Right lobe of liver (tissue), 6 donors: ENCODE measurements at places on chromosomes 4 and X.

DNA sequence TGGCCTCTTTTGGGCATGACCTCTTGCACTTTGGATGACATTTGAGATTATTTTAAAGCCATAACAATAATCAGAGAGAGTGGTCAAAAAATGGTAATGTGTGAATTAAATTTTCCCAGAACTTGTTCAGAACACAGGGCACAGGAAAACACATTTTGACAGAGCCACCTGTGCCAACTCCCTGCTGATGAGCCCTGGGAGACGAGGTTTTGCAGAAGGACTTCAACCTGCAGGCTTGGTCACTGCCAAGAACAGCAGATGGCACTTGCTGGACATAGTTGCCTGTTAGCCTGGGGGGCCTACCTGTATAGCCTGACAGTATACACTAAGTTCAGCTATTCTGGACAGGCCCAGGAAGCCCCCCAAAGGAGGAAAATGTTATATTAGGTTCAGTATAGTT is 277.8 kb upstream of the EMCN start:
- no peak overlapping the region for H3K27ac ChIP-seq
- H3K36me3 ChIP-seq = no peaks in the 10 kb centered on the region
- H3K4me1 ChIP-seq = no peaks in the 10 kb centered on the region
- H3K27me3 ChIP-seq = no peaks in the 10 kb centered on the region

DNA sequence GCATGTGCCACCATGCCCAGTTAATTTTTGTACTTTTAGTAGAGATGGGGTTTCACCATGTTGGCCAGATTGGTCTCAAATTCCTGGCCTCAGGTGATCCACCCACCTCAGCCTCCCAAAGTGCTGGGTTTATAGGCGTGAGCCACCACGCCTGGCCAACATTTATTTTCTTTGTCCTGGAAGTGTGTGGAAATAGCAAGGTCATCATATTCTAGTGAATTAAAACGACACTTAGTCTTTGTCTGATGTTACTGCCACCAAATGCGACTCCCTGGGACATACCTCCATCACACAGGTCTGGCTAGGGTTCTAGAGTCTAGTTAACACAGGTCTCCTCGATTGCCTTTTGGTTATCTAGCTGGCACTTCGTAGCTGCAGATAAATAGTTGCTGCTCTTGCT is 203.1 kb downstream of the AASDH start:
- H3K27ac ChIP-seq = no peak overlapping the region
- no peak overlapping the region for H3K4me3 ChIP-seq
- H3K36me3 ChIP-seq = no peaks in the 10 kb centered on the region

- no peaks in the 10 kb centered on the region for H3K27me3 ChIP-seq
- H3K27ac ChIP-seq = no peak overlapping the region
- no peak for DNase-seq
- H3K4me1 ChIP-seq = no peaks in the 10 kb centered on the region
- H3K36me3 ChIP-seq = no peaks in the 10 kb centered on the region
Measured at GRCh38 chr4:118113220-118113619, 78.9 kb downstream of the NDST3 start.

GRCh38 chr4:120718979-120719566 is 203.5 kb downstream of the PRDM5 start:
- no peak for DNase-seq
- no peaks in the 10 kb centered on the region for H3K36me3 ChIP-seq
- H3K4me1 ChIP-seq = no peaks in the 10 kb centered on the region
- H3K27ac ChIP-seq = no peak overlapping the region

DNA sequence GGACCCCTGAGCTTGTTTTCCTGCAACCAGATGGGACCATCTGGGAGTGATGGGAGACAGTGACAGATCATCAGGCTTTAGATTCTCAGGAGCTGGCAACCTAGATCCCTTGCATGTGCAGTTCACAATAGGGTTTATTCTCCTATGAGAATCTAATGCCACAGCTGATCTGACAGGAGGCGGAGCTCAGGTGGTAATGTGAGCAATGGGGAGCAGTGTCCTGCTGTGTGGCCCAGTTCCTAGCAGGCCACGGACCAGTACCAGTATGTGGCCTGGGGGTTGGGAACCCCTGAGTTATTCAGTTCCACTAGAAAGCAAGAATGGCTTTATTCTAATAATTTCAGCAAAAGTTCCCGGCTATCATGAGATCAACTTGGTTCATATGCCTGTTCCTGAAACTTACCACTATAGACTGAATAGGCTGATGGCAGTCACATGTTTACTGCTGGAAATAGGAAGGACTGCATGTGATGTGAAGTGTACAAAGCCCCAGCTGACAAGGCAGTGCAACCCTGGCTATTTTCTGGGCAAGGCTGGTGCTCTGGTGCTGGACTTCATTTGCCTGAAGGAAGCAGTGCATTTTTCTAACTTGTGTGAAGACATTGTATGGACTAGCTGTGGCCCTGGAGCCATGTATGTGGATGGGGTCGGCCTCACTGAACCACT is 107.2 kb downstream of the SPRY1 start:
- H3K27ac ChIP-seq = no peak overlapping the region
- no peaks in the 10 kb centered on the region for H3K36me3 ChIP-seq
- H3K4me1 ChIP-seq = no peaks in the 10 kb centered on the region
- no peak overlapping the region for H3K4me3 ChIP-seq
- H3K27me3 ChIP-seq = no peaks in the 10 kb centered on the region

GRCh38 chr4:82606622-82607021 is 44.8 kb upstream of the TMEM150C start:
- H3K27me3 ChIP-seq = no peaks in the 10 kb centered on the region
- H3K27ac ChIP-seq = no peak overlapping the region
- no peak overlapping the region for H3K4me3 ChIP-seq
- no peaks in the 10 kb centered on the region for H3K4me1 ChIP-seq

DNA sequence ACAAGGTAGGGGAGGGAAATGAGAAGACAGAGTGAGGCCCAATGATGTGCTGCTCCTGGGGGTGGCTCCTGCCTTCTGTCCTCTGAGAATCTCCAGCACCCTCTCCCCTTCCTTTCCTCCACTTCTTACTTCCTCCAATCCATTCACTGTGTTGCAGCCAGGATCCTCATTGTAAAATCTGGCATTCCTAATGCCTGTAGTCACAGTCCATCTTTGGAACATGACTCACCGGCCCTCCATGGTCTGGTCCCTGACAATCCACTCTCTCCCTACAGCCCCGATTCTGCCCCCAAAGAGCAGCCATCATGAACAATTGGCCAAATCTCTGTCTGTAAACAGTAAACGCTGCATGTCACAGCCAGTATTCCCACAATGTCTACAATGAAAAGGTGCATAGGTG is 72.9 kb downstream of the CLNK start:
- H3K27ac ChIP-seq = no peak overlapping the region
- no peaks in the 10 kb centered on the region for H3K4me1 ChIP-seq
- no peaks in the 10 kb centered on the region for H3K27me3 ChIP-seq
- H3K36me3 ChIP-seq = no peaks in the 10 kb centered on the region
- no peak for DNase-seq

GRCh38 chr4:84691800-84692199 is 108.9 kb downstream of the CDS1 start:
- H3K27me3 ChIP-seq = no peaks in the 10 kb centered on the region
- H3K4me3 ChIP-seq = no peak overlapping the region
- H3K36me3 ChIP-seq = no peaks in the 10 kb centered on the region
- H3K4me1 ChIP-seq = no peaks in the 10 kb centered on the region

- no peaks in the 10 kb centered on the region for H3K36me3 ChIP-seq
- no peak for DNase-seq
- no peak overlapping the region for H3K4me3 ChIP-seq
- no peak overlapping the region for H3K27ac ChIP-seq
Measured at GRCh38 chr4:94803181-94803580, 45.4 kb downstream of the BMPR1B start.

GRCh38 chr4:123110147-123110546 is 187.8 kb upstream of the NUDT6 start:
- H3K27me3 ChIP-seq = no peaks in the 10 kb centered on the region
- H3K4me3 ChIP-seq = no peak overlapping the region

DNA sequence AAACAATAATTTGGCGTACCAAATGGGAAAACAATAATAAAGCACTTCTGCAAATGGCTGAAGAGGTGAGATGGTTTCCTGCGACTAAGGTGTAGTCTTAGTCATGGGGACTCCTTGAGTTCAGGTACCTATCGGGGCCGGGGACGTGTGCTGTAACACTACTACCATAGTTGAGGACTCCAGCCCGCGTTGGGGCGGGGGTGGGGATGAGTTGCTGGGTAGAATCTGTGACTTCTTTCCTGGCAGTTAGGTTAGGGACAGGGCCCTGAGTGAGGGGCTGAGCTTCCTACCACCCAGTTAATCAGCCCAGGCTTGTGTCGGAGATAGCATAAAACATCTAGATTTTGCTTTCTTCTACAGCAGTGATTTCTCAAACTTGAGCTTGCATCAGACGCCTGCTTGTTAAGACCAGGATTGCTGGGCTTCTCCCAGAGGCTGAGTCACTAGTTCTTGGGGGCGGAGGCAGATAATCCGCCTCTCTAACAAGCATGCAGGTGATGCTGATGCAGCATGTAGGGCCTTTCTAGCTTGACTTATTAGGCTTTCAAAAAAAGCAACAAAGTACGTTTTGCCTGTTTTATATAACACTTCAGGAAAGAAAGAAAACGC is 30.2 kb downstream of the RBBP7 start:
- H3K36me3 ChIP-seq = peaks cover 5% of the 10 kb centered on the region
- H3K27ac ChIP-seq = no peak overlapping the region
- no peak for DNase-seq

DNA sequence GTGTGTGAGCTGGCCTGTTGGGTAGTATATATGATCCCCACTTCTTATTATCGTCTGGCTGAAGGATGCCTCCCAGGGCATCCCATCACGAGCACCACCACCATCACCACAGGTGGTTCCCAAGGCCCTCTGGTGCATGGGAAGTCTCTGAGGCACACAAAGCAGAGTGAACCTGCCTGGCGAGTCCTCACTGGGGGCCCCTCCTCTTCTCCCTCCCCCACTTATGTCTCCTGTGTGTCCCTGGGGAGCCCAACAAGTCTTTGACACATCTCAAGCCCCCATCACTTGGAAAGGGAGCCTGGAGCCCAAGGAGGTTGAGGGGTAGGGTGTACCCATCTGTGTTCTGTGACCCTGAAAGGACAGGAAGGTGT is 45.5 kb upstream of the NKX1-1 start:
- no peaks in the 10 kb centered on the region for H3K27me3 ChIP-seq
- DNase-seq = no peak
- H3K4me1 ChIP-seq = no peaks in the 10 kb centered on the region
- no peak overlapping the region for H3K4me3 ChIP-seq
- no peak overlapping the region for H3K27ac ChIP-seq
- no peaks in the 10 kb centered on the region for H3K36me3 ChIP-seq

GRCh38 chr4:11719879-11720278 is 291.2 kb upstream of the HS3ST1 start:
- H3K27ac ChIP-seq = no peak overlapping the region
- no peaks in the 10 kb centered on the region for H3K36me3 ChIP-seq
- no peaks in the 10 kb centered on the region for H3K27me3 ChIP-seq
- H3K4me1 ChIP-seq = no peaks in the 10 kb centered on the region
